NCI-H524 treated with DMSO at 0.1 percent for 48 hours (cell line): ENCODE measurements at places on chromosomes 1 and 21.

- DNase-seq, result peak; percentile 6
Measured at GRCh38 chr1:168260393-168260792, 20.3 kb upstream of the TBX19 start.

DNA sequence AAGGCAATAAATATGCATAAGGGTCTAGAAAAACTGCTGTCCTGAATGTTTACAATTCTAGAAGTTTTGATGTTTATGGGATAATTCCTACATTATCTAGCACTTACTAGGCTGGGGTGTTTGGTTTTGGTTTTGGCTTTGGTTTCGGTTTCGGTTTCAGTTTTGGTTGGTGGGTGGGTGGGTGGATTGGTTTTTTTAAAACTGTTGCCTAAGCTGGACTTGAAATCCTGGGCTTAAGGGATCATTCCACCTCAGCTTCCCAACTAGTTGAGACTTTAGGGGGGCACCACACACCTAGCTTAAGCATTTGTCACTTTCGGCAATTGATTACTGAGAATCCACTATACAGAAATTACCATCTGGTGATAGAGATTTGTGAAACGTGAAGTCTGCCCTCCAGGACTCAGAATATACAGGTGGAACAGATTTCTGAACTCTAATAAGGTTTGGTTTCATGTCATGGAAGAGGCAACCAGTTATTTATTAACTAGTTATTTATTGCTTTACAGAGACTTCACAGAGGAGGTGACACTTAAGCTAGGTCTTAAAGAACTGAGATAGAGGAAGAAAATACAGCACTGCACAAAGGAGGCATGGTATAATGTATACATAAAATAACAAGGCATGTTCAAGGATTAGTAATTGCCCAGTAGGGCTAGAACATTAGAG is 69.6 kb downstream of the PIK3R3 start:
- no peak for DNase-seq

GRCh38 chr1:22090867-22091266 is 38.4 kb downstream of the CDC42 start:
- no peak for DNase-seq

GRCh38 chr1:241990040-241990439 is 8.9 kb downstream of the MAP1LC3C start:
- peak; percentile 94 for DNase-seq

DNA sequence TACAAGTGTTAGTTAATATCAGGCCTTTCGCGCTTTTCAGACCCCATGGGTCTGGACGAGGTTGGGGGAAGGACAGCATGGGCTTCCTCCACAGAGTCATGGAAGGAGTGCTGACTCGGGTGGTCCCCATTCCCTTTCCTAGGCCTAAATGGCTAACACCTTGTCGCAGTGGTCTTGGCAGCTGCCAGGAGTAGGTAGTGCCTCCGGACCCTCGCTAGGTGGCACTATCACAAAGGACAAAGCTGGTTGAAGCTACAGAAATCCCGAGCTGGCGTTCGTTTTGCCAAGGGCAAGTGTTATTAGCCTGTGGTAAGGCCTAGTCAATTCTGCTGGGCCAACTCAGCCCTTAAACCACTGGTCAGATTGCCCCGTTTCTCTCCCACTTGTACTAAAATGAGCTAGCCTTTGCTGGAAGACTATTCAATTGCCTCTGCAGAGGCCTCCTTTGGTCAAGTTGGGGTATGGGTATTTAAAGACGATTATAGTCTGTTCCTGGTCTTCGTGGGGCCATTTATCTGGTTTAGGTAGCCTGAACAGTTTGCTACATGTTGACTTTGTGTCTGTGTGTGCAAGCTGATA is 1.1 kb upstream of the UBE2Q1 start:
- DNase-seq, result peak; percentile 60

DNA sequence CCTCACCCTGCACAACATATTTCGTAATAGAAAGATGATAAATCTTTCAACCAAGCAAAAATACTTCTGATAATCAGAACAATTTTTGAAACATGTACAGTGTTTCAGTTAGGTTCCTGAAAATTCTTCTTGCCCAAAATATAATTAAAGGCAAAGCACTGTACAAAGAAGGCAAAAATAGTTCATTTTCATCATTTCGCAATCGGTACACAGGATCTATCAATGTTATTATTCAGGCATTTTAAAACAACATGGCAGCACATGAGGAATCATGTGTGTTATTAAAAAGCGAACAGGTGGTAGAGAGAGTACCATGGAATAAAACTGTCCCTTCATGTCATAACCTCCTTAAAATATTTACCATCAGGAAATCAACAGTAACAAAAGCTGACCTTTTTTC is 356.9 kb downstream of the DPYD start:
- no peak for DNase-seq

- DNase-seq, result no peak
Measured at GRCh38 chr1:182707122-182707521, 22.7 kb upstream of the RGS8 start.

DNA sequence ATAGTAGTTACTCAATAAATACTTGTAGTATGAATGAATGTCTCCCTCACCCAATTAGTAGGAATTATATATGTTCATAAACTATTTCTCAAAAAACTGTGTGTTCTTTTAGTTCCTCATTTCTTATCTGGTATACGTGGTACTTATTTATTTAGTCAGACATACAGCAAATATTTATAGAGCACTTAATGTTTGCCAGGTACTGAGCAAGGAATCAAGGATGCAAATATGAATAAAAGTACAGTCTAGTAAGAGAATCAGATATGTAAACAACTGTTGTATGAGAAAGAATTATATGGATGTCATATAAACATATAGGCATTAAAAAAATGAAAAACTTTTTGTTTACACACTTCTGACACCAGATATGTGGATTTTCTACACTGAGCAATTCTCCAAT is 58.5 kb downstream of the ATF6 start:
- no peak for DNase-seq

DNA sequence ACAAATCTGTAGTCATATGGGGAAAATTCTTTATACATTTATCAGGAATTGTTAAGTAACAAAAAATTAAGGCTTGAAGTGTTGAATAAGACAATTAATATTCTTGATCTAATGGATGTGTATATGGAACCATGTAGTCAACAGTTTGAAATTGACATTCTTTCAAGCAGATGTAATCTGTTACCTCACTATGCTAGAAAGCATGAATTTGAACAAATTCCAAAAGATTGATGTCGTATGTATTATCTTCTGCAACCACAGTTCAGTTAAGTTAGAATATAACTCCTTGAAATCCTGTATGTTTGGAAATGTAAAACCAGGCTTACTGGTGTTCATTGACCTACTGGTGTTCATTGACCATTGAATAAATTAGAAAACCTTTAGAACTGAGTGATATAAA is 16.1 kb downstream of the CCDC18 start:
- DNase-seq, result no peak

- no peak for DNase-seq
Measured at GRCh38 chr1:12081648-12082396, 18.7 kb downstream of the TNFRSF8 start.

DNA sequence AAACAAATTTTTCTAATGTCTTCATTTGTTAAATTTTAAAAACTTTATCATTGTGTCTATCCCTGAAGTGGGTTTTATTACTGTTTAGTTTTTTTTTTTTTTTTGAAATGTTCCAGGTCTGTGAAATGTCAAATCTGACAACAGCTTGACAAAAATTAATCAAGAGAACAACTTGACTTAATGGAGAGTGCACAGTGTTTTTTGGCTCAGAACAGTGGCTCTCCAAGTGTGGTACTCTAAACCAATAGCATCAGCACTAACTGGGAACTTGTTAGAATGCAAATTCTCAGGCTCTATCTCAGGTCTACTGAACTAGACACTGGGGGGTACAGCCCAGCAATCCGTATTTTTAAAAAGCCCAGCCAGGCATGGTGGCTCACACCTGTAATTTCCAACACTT is 49.2 kb downstream of the ATP1B1 start:
- DNase-seq, result no peak

DNA sequence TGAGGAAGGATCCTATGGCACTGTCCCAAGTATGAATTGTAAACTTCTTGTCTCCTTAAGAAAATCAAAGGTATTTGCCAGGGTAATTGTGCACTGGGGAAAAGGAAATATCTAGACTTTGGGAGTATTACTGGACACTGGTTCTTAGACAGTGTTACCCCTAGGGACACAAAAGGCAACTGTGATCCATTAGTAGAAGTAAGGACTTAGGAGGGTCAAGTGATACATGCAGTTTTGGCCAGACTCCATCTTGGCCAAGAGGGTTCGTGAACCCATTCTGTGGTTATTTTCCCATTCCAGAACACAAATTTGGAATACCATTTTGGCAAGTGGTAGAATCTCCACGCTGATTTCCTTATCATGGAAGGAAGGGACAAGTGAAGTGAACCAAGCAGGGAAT is 98.1 kb downstream of the TM2D1 start:
- no peak for DNase-seq

GRCh38 chr1:246035060-246035541 is 472.0 kb downstream of the SMYD3 start:
- DNase-seq, result no peak

- no peak for DNase-seq
Measured at GRCh38 chr1:158329300-158329699, 2.0 kb downstream of the CD1B start.

GRCh38 chr1:159015440-159015909 is 5.8 kb downstream of the IFI16 start:
- no peak for DNase-seq

DNA sequence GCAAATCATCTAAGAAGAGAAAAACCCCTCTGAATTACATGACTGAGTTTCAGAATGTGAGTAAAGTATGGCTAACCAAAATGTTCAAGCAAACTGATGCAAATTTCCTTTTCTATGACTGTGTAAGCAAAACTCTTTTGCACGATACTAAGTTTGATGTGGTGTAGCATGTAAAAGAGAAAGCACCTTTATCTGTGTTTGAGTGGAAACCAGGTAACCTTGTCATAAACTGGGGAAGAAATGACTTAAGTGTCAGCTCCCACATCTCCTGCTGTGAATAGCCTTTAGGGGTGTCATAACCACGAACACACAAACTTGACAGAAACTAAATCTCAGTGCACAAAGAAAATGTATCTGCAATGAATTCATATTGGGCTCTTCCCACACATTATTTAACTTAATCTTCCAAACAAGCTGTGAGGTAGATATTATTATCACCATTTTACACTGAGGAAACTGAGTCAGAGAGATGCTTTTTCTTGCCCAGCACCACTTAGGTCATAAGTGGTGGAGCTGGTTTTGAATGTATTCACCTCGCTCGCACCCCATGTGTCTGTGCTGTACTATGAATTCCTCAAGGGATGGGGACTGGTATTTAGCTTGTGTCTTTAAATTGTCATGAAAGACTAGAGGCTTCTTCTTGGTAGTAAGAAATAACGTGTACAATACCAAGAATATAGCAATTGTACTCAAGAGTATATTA is 32.9 kb upstream of the IL12RB2 start:
- DNase-seq, result no peak

DNA sequence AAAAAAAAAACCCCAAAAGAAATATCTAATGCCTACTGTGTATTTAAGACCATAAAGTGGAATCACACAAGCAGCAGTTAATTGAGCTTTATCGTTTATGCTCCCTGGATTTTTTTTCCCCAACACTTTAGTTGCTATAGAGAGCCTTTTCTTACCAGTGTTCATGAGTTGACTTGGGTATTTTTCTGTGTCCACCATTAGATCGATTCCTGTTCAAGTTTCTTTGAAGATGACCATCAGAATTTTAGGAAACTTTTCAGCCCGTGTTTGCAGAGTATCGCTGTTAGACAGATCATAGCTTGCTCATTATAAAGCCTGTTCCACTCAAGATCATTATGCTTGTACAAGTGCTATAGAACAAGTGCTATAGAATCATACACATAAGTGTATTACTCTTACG is 1.5 kb downstream of the RALGPS2 start:
- no peak for DNase-seq

- DNase-seq, result no peak
Measured at GRCh38 chr1:232306269-232306961, 323.5 kb downstream of the SIPA1L2 start.

DNA sequence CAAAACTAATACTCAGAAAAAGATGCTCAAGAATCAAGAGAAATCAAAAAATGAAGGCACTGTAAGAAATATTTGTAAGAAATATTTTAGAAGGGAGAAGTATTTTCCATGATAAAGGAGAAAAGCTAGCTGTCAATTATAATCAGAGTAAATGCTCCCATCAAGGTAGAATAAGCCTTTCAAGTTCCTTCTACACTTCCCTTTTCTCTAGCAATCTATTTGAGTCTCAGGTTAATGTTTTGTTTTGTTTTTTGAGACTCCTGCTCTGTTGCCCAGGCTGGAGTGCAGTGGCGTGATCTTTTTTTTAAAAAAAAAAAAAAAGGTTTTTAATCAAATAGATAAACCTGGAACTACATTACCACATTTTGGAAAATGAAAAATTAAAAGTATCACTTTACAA is 33.3 kb downstream of the PUM1 start:
- no peak for DNase-seq

DNA sequence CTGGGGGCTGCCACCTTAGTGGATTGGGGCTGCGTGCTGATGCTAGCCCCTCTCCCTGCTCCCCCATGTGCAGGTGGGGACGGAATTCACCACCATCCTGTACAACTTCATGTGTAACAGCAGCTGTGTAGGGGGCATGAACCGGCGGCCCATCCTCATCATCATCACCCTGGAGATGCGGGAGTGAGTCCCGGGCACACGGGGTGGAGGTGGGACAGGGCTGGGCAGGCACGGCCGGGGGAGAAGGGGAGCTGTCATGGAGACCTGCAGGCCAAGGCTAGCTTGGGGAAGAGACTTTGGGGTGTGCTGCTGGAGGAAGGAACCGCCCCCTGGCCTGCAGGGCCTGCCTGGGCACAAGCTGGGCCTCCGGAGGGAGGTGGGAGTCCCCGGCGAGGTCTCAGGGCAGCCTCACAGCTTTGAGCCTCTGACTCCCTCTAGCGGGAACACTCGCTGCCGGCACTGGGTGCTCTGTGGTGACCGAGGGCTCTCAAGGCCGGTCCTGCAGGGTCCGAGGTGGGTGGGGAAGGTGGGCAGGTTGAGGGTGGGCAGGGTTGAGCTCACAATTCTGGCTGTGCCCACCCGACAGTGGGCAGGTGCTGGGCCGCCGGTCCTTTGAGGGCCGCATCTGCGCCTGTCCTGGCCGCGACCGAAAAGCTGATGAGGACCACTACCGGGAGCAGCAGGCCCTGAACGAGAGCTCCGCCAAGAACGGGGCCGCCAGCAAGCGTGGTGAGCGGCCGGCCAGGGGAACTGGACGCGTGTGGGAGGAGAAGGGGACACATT is 25.0 kb upstream of the CCDC27 start:
- no peak for DNase-seq

GRCh38 chr21:23155281-23155680 is 2157.1 kb downstream of the NCAM2 start:
- no peak for DNase-seq

GRCh38 chr1:246709835-246710234 is 14.4 kb upstream of the SCCPDH start:
- no peak for DNase-seq
